ENCODE measurements at places on chromosomes 4 and X.

DNA sequence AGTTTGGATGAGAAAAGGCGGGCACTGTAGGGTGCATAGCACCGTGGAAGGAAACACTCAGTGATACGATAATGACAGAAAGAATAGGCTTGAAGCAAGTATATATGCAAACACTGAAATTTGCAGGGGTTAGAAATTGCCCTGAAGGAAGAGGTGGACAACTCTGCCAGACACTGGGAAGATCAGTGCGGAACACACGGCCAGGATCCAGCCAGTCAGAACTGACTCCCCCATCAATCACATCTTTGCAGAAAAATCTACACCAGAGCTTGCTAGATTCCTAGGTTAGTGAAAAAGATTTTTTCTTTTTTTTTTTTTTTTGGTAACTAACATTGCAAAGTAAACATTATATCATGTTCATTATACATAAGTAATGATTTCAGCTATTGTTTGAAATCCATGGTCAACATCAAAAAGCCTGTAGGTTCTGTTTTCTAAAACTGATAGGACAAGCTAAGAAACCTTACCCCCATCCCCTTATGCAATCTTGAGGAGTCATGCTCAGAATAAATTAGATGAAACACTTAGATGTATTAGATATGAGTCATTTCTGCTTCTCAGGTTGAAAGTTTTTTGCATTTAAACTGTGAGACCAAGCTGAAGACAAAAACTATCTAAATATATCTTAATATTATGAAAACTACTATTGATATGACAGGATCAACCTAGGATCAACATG lies 38.9 kb downstream of the TRIML1 start:
- no peak for DNase-seq

DNA sequence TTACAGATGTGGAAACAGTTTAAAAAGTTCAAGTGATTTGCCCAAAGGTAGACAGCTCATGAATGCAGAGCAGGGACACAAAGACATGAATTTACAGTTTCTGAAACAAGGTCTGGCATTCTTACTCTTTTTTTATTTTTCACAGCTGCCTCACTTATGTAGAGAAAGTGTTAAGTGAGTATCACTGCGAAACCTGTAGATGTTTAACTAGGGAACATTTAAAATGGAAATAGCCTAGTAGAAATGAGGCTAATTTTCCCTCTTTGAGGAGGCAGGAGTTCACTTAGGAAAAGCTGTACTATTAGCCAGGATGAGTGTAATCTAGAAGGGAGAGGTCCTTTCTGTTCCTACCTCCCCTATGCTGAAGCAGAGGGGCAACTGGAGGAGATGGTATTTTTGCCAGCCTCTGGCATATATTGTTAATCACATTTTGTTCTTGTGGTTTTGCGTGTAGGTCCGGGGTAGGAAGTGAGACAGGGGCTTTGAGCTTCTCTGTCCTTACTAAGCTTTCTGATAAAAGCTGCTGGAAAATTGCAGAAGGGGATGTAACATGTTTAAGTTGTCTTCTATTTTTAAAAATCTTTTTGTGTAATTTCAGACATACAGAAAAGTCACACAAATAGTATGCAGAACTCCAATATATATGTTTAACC lies 492.8 kb upstream of the NR3C2 start:
- DNase-seq: no peak

- DNase-seq: no peak
These were observed 43.2 kb downstream of the ZBTB49 start for GRCh38 chr4:4333265-4333706.

GRCh38 chr4:40325406-40326019 lies 9.6 kb upstream of the CHRNA9 start:
- peak; percentile 85 for DNase-seq

GRCh38 chrX:115494161-115494560 lies 66.8 kb upstream of the PLS3 start:
- DNase-seq: no peak

GRCh38 chr4:161883157-161883556 lies 280.6 kb downstream of the FSTL5 start:
- no peak for DNase-seq

- DNase-seq: peak; percentile 13
These were observed 609.2 kb downstream of the SPOCK3 start for GRCh38 chr4:166625018-166625637.

DNA sequence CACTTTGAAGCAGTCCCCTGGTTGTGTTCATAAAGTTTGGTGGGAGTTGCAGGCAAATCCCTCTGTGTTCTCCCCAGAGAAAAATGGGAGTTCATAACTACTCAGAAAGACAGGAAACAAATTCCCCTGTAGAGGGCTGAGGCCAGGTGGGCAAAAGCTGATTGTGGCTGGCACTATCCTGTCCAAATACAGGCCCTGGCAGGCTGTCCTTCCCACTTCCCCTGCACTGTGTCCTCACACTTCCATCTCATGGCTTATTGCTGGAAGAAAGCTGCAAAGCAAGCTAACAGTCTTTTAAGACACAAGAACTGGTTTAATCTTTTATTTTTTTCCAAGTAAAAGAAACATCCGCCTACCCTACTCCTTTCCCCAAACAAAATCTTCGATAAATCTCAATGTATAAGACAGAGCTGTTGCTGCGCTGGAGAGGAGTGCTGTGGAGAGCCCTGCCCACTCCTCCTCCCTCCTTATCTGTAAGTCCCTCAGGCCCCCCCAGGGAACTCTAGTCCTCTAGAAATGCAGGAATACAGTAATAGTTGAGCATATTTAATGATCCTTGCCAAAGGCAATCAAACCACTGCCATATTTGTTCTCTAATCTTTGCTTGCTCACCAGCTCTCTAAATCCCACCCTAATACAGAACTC lies 14.0 kb downstream of the TAPT1 start:
- DNase-seq: no peak

GRCh38 chrX:23817979-23818336 lies 35.0 kb downstream of the SAT1 start:
- DNase-seq: no peak

- peak; percentile 69 for DNase-seq
These were observed 488 bp downstream of the TBC1D25 start for GRCh38 chrX:48540028-48540375.

DNA sequence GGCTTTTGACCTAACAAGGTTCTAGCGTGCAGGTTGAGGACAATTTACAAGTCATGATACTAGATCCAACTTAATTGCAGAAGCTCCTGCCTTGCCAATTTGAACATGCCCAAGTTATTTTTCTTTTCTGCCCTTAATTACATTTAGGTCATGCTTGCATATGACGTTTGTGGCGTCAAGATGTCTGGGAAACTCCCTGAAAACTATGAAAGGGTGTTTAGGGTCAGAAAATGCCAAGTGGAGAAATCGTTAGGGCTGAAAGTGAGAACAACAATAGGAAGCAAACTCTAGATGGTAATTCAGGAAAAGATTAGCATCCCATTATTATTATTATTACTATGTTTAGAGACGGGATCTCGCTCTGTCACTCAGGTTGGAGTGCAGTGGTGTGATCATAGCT lies 38.2 kb upstream of the PLAC8 start:
- no peak for DNase-seq

- peak; percentile 62 for DNase-seq
These were observed 161.8 kb downstream of the NAA11 start for GRCh38 chr4:79163981-79164490.

GRCh38 chrX:5388087-5388486 lies 840.6 kb downstream of the NLGN4X start:
- no peak for DNase-seq

- DNase-seq: peak; percentile 9
These were observed 56.5 kb downstream of the PRDM5 start for GRCh38 chr4:120865985-120866384.

DNA sequence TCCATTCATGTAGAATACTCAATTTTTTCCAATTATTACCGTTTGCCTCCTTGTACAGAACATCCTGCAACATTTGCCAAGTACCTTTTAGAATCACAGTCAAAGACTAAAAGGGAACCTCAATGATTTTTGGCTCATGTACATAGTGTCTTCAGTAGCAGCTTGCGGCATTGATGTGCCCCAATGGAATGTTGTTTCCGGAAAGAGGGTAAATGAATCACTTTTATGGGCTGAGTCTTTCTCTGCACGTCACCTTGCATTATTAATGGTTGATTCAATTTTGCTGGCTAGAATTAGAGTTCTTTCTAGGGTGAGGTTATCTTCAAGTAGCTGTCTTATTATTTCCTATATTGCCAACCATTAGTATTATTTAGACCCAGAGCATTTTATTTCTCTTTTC lies 116.9 kb upstream of the GABRA2 start:
- no peak for DNase-seq

- DNase-seq: no peak
These were observed 394.9 kb upstream of the BOD1L1 start for GRCh38 chr4:14022456-14022855.

- DNase-seq: no peak
These were observed 219.9 kb downstream of the CHIC2 start for GRCh38 chr4:53844551-53844950.

- DNase-seq: no peak
These were observed 44.1 kb downstream of the SLC16A2 start for GRCh38 chrX:74465424-74465823.

GRCh38 chrX:28590396-28590795 lies 3.1 kb downstream of the IL1RAPL1 start:
- no peak for DNase-seq

DNA sequence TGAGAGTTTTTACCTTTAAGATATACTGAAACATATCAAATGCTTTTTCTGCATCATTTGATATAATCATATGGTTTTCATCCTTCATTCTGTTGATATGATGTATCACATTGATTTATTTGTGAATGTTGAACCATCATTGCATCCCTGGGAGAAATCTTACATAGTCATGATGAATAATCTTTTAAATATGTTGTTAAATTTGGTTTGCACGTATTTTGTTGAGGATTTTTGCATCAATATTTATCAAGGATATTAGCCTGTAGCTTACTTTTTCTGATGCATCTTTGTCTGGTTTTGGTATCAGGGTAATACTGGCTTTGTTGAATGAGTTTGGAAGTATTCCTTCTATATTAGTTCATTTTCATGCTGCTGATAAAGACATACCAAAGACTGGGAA lies 541.4 kb downstream of the TLL1 start:
- no peak for DNase-seq

DNA sequence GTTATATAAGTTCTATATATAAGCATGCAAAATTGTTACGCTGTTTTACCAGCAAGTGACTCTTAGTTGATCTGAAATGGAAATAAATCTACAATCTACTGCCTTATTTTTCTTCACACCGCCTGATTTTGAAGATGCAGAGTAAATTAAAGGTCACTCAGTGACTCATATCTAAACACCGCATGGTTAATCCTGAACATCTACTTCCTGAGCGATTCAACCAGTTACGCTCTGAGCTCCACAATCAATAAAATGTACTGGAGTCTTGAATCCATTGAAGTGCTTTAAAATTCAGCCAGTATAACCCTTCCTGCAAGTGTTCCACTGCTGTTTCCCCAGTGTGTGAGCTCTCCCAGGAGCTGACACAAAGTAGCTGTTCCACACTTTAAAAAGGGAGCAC lies 192.8 kb downstream of the SLC7A11 start:
- DNase-seq: no peak

GRCh38 chr4:65007841-65008439 lies 598.7 kb upstream of the TECRL start:
- DNase-seq: peak; percentile 41

- no peak for DNase-seq
These were observed 61.3 kb upstream of the GPRIN3 start for GRCh38 chr4:89368861-89369260.

DNA sequence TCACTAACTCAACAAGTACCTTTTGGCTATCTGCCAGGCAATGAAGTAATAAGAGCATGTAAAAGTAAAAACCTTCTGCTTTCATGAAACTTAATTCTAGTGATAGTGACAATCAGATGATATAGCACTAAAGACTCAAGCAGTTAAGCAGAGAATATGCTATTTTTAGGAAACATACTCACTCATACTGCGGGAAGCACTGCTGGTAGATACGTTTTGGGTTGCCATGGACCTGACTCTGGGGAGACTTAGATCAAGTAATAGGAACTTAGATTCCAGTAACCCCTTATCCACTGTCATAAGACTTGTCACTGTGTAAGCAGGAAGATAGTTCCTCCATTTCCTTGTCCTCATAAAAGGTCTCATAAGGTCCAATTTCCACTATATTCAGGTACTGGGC lies 386.3 kb downstream of the DMD start:
- DNase-seq: no peak

DNA sequence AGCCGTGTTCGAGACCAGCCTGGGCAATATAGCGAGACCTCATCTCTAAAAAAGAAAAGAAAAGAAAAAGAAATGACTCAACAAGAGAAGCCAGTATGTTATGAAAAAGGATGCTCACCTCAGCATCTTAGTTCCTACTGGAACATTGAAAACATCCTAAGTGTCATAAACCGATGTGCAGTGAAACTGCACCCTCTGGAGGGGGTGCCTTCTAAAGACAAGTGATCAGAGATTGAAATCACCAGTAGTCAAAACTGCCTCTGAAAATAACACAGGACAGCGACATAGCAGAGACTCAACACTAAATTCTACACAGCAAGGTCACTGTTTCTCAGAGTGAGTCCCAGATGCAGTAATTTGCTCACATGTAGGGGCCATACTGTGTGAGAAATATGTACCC lies 28.0 kb upstream of the ATP6AP2 start:
- DNase-seq: peak; percentile 14

DNA sequence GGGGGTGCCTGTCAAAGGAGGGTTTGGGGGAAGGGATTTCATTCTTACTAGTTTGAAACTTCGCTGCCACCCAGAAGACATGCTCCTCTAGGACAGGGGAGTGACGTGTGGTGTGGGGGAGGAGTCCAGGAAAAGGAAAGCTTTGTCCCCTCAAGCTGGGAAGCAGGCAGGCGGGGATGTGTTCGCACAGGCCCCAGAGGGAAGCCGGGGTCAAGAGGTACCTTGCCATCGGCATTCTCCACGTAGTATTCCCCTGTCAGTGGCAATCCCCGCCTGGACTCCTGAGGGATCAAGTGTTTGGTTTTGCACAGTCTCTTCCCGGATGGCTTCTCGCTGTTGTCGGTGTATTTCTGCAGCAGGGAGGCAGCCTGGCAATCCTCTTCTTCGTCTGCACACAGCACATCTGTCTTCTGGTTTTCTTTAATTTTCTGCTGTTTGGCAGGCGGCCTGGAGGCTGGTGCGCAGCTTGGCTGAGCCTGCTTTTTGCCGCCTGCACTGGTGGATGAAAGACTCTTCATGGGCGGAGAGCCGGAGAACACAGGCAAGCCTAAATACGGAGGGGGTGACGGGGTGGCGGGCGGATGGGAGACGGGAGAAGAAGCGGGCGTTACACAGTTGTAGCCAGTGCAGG lies 35.1 kb downstream of the BCOR start:
- no peak for DNase-seq

DNA sequence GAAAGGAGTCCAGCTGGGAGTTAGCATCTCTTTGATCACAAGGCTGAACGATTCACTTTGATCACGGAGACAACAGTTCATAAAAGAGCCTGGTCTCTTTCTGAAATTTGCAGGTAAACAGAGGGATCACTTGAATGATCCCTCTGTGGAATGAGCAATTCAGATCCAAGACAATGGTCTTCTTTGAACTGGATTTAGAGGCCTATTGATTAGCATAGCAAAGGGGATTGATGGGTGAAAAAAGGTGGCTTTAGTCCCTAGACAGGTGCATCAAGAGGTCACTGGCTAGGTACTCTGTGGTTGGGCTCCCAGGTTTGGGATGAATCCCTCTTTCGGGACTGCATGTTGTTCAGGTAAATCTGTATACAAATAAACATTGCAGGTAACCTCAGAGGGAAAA lies 223.8 kb upstream of the TAPT1 start:
- DNase-seq: no peak

Measured in GM12865 (cell line).